ENCODE measurements at places on chromosomes 1 and 21. TPM values are rescaled to one million over a fixed set of nuclear protein-coding genes. Genes with fewer than 3 reads are reported as not detected.

MATN1 gene
- not detected for polyA plus RNA-seq

PGLYRP3 gene
- polyA plus RNA-seq: not detected

KCNE2 gene
- 1.6 TPM for polyA plus RNA-seq

DMRTA2 gene
- 0.26 TPM for polyA plus RNA-seq

IL20 gene
- polyA plus RNA-seq: not detected

SLC5A9 gene
- 1.4 TPM for polyA plus RNA-seq

All from aorta (tissue), 5 donors.